Transverse colon (tissue), 4 donors: ENCODE measurements at places on chromosomes 11 and 22.

- DNase-seq: no peak
Measured at GRCh38 chr11:69211920-69212797, 56.4 kb downstream of the SMIM38 start.

DNA sequence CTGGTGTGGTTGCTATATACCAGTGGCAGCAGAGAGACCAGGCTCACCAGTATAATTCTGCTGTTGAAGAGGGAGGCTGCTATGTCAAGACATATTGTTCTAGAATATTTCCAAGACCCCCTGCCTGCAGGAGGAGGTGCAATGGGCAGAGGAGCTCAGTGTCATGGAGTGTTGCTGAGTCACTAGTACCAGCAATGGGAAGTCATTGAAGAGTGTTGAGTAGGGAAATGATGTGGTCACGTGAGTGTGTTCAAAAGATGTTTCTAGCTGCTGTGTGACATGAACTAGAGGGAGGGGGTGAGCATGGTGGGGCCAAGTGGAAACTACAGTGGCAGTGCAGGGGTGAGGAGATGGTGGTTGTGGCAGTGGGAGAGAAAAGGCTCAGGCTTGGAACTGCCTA lies 76.3 kb upstream of the BIRC3 start:
- no peak for DNase-seq

- DNase-seq: no peak
Measured at GRCh38 chr11:74371269-74372052, 26.8 kb downstream of the PGM2L1 start.

DNA sequence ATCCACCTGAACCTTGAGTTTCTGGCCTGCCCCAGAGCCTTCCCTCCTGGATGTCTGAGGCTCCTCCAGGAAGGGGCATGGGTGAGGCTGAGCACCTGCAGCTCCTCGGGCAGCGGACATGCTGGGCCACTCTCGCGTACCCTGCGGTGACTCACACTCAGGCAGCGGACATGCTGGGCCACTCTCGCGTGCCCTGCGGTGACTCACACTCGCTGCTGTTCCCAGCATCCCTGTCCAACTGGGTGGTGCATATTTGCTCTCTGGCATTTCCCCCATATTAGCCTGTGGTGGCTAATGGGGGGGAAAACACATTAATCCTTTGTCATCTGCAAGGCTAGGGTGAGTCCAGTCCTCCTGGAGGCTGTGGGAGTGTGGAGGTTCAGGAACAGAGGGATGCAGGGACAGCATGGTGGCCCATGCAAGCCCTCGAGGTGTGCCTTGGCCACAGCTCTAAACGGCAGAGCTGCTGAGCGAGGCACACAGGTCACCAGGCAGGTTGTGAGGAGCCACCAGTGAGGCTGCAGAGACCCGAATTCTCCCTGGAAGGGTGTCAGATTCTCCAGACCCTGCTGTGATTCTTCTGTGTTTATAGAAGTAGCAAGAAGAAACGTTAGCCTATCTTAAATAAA lies 728.1 kb downstream of the BRD1 start:
- DNase-seq: no peak

DNA sequence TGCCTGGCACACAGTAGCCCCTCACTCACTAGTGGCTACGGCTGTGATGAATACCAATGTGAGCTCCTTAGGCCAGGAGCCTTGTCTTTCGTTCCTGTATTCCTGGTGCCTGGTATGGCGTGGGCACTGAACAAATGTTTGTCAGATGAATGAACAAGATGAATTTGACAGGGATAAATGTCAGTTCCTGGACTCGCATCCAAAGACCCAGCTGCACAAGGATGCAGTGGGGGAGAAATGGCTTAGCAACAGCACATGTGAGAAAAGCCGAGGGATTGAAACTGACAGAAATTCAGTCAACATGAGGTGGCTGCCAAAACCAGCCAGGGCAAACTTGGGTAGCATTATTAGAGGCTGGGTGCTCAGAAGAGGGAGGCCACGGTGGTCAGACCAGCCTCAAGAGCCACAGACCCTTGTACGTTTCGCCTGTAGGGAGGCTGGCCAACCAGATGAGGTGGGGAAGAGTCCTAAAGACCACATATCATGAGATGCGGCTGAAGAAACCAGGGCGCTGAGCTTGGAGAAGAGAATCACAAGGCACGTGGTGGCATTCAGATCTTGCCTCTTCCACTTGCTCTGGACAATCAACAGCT lies 7.7 kb upstream of the SLC22A8 start:
- no peak for DNase-seq

GRCh38 chr22:46969491-46969890 lies 207.0 kb downstream of the TBC1D22A start:
- no peak for DNase-seq
